ENCODE measurements at places on chromosomes 5 and 9.

- no peak for DNase-seq
These were observed 41.1 kb downstream of the NDUFS4 start for GRCh38 chr5:53601570-53601969.

- DNase-seq: no peak
These were observed 114.6 kb upstream of the CD180 start for GRCh38 chr5:67311208-67311607.

DNA sequence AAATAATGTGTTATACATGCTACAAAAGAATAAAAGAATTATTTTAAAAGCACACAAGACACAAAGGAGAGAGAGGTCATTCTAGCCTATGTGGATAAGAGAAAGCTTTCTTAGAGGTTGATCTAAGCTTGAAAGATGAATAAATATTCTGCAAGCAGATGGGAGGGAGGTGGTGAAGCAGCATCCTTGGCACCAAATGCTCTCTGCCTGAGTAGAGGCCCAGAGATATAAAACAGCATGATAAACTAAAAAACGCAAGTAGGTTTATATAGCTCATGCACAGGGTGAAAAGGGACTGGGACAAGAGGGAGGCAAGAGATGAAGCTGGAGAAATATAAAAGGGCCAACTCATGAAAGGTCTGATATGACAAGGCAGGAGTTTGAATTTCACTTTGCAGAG is 283.2 kb upstream of the POU5F2 start:
- DNase-seq: peak; percentile 56

GRCh38 chr9:23496489-23497136 is 329.4 kb downstream of the ELAVL2 start:
- no peak for DNase-seq

DNA sequence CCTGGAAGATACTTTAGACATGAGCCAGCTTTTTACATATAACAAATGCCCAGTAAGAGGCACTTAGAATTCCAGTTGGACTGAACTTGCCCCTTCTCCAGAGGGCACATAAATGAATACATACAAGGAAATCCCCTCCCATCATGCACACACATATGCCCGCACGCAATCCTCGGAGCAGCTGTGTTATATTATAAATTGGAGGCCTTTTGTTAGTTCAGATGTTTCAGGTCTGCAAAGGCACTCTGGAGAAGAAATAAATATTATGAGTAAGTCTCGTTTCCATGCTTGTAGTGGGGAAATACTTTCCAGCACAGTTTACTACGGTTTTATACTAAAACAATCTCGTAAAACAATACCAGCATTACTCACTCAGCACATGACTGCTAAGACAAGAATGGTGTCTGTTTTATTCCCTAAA is 17.6 kb upstream of the MUSK start:
- no peak for DNase-seq

DNA sequence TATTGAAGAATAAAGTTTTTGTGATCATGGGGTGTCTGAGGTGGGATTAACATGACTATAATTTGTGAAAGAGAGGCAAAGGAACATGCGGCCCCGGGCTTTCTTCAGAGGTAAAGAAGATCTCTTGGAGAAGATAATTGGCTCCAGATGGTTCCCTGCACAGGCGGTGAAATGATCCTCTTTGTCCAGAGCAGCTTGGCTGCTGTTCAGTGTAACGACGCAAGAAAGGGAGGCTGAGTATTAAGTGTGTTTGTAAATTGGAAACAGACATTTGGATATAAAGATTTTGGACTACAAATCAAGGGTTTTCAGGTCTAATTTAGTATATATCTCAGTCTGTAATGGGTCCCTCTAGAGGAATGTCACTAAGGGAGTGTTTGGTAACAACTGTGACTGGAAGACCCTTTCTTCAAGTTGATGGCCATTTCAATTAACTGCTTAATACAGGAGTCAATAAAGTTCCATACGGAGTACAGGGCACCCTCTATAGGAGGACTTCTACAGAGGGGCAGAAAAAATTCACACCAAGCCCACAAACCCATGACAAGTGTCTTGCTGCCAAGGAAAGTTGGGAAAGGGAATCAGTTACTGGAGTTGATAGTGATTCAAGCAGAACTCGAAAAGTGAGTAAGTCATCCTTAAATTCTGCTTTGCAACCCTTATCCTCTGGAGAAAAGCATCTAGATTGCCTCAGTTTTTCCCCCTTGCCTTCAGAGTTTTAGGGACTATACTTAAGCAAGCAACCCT is 4.1 kb downstream of the EQTN start:
- no peak for DNase-seq

GRCh38 chr5:137146402-137146890 is 352.7 kb downstream of the SPOCK1 start:
- no peak for DNase-seq

- DNase-seq: no peak
These were observed 5.8 kb downstream of the MTX3 start for GRCh38 chr5:79985288-79985687.

DNA sequence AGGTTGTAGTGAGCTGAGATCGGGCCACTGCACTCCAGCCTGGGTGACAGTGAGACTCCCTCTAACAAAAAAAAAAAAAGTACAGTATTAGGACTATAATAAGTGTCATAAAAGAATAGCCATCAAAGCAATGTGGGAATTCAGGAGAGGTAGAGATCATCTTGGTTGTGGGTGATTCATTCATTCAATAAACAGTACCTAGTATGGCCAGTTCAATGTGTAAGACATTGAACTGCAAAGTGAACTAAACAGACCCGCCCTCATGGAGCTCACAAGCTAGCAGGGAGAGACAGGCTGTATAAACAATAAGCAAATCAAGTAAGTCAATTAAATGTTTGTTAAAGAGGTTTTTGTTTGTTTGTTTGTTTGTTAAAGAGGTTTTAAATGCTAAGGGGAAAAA is 146.1 kb upstream of the RANBP3L start:
- no peak for DNase-seq

GRCh38 chr9:77783518-77783917 is 135.4 kb upstream of the GNA14 start:
- DNase-seq: no peak

DNA sequence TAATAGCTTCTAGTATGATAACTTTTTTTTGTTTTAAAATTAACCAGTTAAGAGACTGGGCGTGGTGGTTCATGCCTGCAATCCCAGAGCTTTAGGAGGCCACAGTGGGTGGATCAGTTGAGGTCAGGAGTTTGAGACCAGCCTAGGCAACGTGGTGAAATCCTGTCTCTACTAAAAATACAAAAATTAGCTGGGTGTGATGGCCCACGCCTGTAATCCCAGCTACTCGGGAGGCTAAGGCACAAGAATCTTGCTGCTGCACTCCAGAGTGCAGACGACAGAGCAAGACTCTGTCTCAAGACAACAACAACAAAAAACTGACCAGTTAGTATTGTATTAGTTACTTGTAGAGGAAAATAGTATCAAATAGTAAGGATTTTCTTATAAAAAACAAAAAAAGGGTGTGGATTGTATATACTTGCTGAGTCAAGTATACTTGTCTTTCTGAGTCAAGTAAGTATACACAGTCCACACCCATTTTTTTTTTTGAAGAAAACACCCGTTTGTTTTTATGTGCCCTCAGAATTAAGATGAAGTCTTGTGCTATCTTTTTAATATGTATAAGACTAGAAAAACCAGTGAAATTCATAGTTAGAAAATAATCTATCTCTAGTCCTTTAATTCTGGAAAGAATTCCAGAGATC is 25.3 kb downstream of the UBAP1 start:
- no peak for DNase-seq

GRCh38 chr5:108382784-108383330 is 959 bp upstream of the FBXL17 start:
- peak; percentile 41 for DNase-seq

GRCh38 chr9:113940077-113940476 is 64.0 kb downstream of the ZNF618 start:
- no peak for DNase-seq

GRCh38 chr5:54404568-54404967 is 50.9 kb upstream of the HSPB3 start:
- no peak for DNase-seq

GRCh38 chr9:20906326-20906725 is 125.1 kb downstream of the HACD4 start:
- DNase-seq: no peak

DNA sequence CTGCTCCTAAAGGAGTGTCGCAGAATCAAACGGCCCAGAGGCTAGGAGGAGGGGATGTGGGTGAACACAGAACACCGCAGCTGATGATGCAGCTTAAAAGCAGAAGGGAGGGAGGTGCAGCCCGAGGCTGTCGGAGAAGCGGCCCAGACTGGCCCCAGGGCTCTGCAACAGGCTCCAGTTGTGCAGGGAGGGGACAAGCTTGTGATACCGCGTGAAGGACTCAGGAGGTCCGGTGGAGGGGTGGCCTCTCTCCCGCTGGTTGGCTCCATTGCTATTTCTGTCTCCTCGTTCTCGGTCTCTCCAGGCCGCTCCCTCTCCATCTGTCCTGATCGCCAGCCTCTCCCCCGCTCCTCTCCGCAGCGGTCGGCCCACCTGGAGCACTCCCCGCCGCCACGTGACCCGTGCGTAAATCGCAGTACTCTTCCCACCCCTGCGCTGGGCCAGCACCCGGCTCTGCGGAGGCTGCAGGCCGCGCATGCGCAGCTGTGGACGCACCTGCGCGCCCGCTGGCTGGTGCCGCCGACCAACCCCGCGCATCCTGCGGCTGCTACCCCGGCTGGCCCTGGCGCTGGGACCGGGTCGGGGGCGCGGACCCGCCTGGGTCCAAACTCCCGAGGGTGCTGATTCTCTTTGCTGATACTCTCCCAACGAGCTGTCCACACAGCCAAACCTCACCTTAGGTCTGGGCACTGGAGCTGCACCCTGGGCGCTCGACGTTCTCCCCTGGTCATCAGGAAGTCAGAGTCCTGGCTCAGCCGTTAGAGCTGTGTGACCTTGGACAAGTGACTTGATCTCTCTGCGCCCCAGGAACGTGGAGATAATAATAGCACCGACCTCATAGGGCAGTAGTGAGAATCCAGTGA is 3.7 kb upstream of the STXBP1 start:
- DNase-seq: peak; percentile 96

All from G401 (cell line).